ENCODE measurements at places on chromosomes 11 and 22.

- DNase-seq = peak; percentile 59
Measured at GRCh38 chr11:69444381-69445130, 36.9 kb upstream of the LINC01488 start.

- no peak for DNase-seq
Measured at GRCh38 chr11:35272391-35272902, 133.5 kb downstream of the CD44 start.

GRCh38 chr22:20724676-20725454 is 49.0 kb upstream of the SERPIND1 start:
- no peak for DNase-seq

DNA sequence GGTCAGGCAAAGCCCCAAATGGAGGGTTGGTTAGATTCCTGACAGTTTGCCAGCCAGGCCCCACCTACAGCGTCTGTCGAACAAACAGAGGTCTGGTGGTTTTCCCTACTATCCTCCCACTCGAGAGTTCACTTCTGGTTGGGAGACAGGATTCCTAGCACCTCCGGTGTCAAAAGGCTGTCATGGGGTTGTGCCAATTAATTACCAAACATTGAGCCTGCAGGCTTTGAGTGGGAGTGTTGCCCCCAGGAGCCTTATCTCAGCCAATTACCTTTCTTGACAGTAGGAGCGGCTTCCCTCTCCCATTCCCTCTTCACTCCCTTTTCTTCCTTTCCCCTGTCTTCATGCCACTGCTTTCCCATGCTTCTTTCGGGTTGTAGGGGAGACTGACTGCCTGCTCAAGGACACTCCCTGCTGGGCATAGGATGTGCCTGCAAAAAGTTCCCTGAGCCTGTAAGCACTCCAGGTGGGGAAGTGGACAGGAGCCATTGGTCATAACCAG is 4.7 kb upstream of the TTC36 start:
- peak; percentile 67 for DNase-seq

DNA sequence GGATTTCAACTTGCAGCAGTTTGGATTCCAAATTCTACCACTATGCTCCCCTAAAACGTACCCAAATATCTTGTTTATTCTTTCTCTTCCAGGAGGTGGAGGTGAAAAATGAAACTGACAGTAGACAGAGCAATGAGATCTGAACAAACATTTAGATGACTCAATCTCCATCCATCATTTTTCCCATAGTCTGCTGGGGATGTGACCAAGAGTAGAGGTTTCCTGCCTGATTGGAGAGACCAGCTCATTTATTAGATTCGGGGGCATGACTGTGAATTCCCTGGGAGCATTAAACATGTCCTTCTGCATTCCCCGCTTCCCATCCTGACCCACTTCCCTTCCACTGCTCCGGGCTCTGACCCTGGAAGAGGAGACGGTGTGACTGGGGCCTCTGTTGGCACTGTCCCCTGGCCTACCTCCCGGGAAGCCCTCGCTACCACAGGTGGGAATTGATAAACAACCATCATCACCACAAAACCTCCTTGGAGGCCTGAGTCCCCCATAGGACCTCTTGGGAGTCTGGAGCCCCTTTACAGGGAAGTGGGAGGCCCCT is 20.3 kb downstream of the DKK3 start:
- no peak for DNase-seq

DNA sequence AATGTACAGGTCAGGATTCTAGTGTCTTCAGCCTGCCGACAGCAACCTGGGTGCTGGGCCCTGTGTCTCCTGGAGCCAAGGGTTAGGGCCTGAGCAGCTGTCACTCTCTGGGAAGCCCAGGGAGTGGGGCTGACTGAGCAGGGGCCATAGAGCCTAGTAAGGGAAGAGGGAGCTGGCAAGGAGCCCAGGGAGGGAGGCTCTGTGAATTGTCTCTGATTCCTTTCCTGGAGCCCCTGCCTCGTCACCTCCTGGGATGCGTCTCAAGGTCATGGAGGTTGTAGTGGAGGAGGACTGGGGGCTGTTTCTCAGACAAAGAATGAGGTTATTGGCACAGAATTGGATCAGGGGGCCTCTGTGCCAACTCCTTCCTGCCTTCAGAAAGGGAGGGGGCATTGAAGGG is 11.8 kb downstream of the SOX10 start:
- no peak for DNase-seq

GRCh38 chr22:42372976-42373375 is 59.2 kb downstream of the NFAM1 start:
- DNase-seq = no peak

- DNase-seq = no peak
Measured at GRCh38 chr11:72899238-72899637, 85.0 kb downstream of the ATG16L2 start.

- DNase-seq = peak; percentile 57
Measured at GRCh38 chr22:38513063-38513462, 7.0 kb upstream of the DDX17 start.

DNA sequence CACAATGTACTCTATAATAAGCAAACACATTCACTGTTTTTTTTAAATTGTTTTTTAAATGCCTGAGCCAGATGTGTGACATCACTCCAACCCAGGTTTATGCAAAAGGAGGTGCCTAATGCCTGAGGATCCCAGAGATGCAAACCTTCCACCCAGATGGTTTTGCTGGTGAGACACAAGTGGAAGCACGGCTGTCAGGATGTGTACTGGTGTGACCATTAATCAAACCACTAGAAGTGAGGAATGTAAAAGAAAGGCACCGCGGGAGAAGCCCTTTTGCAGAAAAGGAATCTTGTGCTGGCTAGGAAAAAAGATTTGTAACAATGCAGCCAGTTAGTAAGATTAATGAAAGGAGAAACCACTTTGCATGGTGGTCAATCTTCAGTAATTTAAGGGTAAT is 407.4 kb downstream of the LARGE1 start:
- DNase-seq = no peak

DNA sequence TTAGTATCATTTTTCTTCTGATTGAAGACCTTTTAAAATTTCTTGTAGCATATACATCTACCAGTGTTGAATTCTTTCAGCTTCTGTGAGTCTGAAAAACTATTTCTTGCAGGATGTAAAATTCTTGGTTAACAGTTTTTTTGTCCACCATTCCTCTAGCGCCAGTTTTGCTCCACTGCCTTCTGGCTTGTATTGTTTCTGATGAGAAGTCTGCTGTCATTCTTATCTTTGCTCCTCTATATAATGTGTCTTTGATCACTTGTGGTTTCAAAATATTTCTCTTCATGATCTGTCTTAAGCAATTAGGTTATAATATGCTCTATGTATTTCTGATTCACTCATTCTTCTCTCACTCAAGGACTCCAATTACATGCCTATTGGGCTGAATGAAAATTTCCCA is 152.3 kb downstream of the INSC start:
- DNase-seq = no peak

DNA sequence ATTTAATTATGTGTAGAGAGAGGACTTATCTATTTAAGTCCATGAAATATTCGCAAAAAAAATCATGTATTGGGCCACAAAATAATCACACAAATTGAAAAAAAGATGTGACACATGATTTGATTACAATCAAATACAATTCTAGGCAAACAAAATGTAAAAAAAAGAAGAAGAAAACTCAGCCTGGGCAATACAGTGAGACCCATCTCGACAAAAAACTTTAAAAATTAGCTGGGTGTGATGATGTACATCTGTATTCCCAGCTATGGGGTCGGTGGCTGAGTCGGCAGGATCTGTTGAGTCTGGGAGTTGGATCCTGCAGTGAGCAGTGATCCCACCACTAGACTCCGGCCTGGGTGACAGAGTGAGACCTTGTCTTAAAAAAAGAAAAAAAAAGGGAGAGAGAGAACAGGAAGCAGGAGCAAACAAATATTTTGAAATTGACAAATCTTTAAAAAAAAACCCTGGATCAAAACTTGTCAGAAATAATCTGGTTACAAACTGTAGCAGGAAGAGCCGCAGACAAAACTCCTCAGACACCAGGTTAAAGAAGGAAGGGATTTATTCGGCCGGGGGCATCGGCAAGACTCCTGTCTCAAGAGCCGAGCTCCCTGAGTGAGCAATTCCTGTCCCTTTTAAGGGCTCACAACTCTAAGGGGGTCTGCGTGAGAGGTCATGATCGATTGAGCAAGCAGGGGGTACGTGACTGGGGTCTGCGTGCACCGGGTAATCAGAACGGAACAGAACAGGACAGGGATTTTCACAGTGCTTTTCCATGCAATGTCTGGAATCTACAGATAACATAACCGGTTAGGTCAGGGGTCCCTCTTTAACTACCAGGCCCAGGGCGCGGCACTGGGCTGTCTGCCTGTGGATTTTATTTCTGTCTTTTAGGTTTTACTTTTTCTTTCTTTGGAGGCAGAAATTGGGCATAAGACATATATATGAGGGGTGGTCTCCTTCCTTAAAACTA is 3.3 kb upstream of the TYMP start:
- DNase-seq = no peak

DNA sequence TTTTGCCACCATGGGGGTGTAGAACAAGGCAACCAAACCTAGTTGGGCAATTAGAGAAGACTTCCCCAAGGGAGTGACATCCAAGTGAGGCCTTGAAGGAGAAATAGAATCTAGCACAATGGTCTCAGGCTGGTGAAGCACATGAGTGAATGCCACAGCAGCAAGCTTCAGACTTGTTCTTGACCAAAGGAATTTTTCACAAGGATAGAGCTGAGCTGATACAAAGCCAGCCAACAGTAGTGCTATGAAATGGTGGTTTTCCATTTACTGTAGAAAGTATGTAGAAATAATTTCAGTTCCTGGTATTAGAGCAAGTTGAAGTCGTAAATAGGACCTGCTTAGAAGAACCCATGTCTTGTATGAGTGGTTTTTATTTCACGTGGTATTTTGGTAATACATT is 148.3 kb upstream of the RASSF10 start:
- no peak for DNase-seq

DNA sequence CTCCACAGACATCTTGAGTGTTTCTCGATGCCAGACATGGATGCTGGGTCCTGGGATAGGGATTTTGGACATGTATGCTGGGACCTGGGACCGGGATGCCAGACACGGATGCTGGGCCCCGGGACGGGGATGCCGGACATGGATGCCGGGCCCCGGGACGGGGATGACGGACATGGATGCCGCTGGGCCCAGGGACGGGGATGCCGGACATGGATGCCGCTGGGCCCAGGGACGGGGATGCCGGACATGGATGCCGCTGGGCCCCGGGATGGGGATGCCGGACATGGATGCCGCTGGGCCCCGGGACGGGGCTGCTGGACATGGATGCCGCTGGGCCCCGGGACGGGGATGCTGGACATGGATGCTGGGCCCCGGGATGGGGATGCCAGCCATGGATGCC is 97.1 kb upstream of the NNMT start:
- no peak for DNase-seq

- no peak for DNase-seq
Measured at GRCh38 chr11:73053964-73054363, 88.2 kb downstream of the FCHSD2 start.

- DNase-seq = no peak
Measured at GRCh38 chr22:37417677-37418348, 9.5 kb downstream of the ELFN2 start.

- peak; percentile 35 for DNase-seq
Measured at GRCh38 chr11:96324912-96325311, 18.1 kb downstream of the MAML2 start.

GRCh38 chr11:117934526-117935307 is 5.5 kb upstream of the TMPRSS13 start:
- no peak for DNase-seq

DNA sequence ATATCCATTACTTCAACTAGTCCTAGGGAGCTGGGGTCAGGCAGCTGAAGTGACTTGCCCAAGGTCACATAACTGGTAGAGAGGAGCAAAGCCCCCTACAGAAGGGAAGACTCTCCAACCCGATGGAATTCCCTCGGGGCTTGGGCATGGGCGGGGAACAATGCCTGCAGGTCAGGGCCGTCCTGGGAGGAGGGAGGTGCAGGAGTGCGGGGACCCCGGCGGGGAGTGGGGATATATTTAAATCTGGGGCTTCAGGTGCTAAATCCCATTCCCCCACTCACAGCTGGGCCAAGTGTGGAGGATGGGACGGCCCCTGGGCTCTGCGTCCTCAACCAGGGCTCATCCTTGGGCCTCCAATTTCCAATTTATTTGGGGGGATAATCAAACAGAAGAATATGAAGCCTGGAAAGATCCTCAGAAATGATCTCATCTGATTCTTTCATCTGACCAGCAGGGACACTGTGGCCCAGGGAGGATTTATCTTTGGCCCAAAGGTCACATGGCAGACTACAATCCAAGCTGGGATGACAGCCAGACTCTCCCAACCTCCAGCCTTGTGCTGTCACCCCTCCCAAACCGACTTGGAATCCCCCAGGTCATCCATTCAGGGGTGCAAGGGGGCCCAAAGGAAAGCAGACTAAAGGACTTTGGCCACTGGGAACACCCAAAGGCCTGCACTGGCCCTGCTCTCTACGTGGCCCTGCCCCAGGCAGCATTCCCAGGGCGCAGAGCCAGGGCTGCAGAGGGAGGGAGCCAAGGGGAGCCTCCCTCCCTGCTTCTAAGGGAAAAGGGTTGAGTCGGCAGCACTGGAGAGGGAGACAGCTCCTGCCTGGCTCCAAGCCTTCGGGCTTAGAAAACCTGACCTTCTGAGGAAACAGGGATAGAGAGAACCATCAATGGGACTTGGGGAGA is 8.7 kb upstream of the C1QTNF6 start:
- DNase-seq = no peak

DNA sequence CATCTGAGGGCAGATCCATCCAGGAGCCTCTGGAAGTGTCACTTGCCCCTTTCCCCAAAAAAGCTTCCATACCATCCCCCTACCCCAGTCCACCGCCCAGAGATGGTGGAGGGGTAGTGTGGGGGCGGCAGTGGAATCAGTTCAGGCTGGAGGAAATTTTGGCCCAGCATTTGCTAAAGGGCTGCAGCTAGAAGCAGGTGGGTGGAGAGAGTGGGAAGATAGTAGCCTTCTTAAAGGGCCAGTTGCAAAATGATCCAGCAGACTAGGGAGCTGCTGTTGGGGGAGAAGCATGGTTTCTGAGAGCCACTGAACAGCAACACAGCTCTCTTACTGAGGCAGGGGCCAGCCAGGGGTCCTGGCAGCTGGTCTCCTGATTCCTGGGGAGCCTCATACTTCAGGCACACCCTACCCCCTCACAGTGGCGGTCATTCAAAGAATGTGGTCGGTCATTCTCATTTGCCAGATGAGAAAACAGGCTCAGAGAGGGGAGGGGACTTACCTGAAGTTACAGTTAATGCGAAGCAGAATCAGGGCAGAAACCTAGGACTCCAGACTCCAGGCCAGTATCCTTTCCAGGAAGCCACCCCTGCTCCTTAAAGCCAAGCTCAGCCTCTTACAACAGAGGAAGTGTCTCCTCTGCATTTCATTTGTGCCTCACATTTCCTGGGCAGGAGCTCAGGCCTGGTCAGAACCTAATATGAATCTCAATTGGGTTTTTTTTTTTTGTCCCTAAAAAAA is 5.4 kb downstream of the SEC14L2 start:
- peak; percentile 54 for DNase-seq

All from iPS-NIHi11 (cell line).